ENCODE measurements at places on chromosomes 3 and 15.

DNA sequence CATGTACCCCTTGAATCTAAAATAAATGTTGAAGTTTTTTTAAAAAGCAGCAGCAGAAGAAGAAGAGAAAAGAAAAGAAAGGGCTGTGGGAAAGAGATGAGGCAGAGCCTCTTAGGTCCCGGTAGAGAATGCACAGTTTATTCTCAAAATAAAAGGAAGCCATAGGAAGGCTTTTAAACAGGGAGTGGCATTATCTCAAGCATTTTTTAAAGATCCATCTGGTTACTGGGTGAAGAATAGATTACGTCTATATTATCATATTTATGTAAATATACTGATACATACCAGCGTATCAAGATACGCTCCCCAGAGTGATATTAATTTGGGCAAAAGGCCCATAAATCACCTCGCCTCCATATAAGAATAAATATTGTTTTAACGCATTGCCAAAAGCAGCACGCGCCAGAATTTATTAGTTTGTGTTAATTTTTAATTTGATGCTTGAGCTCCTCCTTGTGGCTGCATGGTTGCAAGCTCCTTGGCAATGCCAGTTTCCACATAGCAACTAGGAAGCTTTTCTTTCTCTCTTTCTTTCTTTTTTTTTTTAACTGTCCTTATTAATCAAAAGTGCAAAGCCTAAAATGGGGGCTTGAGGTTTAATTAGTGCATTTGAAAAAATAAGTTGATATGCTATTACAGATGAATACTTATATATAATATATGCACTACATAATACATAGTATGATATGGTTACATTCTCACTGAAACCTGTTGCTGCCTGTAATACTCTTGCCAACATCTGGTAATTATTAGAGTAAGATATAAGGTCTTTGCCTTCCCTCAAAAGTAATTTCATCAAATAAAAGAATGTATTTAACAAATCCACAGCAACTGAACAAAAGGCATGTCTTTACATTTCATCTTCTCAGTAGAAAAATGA lies 242.8 kb upstream of the UBE2E2 start:
- DNase-seq: no peak

- DNase-seq: no peak
These were observed 172.8 kb downstream of the NR2F2 start for GRCh38 chr15:96503276-96503675.

- DNase-seq: peak; percentile 47
These were observed 1.6 kb upstream of the SIN3A start for GRCh38 chr15:75452865-75453702.

DNA sequence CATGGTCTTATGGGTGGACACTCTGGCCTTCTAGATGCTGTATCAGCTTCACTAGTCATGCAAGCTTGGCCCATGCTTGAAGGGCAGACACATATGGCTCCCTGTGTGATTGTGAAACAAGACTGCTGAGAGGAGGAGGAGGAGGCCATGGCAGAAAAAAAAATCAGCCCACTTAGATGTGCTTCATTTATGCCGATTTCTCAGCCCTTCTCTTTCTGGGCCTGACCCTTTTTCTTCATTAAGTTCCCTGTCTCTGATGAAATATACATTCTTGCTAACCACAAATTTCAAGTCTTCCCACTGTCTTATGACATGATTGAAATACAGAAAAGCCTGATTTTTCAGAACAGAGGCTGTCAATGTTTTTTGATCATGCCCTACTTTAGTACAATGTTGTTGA lies 213.0 kb upstream of the FEZF2 start:
- no peak for DNase-seq

GRCh38 chr3:106114848-106115247 lies 246.0 kb upstream of the CBLB start:
- no peak for DNase-seq

- no peak for DNase-seq
These were observed 64.7 kb upstream of the XCR1 start for GRCh38 chr3:46091741-46092701.

GRCh38 chr3:195196266-195196665 lies 74.7 kb downstream of the XXYLT1 start:
- no peak for DNase-seq

GRCh38 chr3:121707531-121708273 lies 41.8 kb downstream of the GOLGB1 start:
- DNase-seq: no peak

Measured in stimulated activated CD8-positive, alpha-beta memory T cell treated with anti-CD3 and anti-CD28 coated beads, Interleukin-15, amount 100 ng/mL, for 24 hours (primary cell).